HS-5 (cell line): ENCODE measurements at places on chromosomes 13 and 19.

DNA sequence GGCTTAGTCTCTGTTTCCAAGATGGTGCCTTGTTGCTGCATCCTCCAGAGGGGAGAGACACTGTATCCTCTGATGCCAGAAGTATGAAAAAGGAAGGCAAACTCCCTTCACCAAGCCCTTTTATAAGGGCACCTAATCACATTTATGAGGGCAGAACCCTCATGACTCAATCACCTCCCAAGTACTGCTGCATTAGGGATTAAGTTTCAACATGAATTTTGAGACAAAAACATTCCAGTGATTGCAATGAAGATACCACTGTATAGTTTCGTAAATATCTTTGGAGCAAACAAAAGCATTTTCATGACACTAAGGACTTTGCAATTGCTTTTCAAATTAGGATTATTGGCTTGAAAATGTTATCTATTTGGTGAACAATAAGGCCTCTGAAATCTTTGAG, 63.8 kb downstream of the RNF17 start:
- DNase-seq: no peak

DNA sequence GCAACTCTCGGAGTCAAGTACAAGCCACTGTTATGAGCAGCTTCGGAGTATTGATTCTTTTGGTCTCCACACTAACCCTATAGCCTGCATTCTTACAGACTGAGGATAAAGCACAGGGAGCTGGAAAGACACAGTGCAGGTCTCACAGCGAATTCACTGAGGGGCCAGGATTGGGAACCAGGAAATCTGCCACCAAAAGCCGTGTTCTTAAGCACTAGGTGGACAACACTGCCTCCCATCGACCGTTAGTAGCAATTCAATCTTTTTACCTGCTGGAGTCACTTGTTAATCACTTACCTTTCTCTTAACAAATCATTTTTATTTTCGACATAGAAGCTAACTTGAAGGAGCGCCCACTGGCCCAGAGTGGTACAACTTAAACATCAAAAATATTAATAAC, 6.3 kb downstream of the PMIS2 start:
- DNase-seq: no peak

GRCh38 chr13:39602614-39603366, at the start of gene LHFPL6:
Gene LHFPL6 (minus strand): TSS chr13:39603193.
- DNase-seq: no peak

- DNase-seq: no peak
Measured at GRCh38 chr19:48477698-48478338, 8.6 kb downstream of the CYTH2 start.

DNA sequence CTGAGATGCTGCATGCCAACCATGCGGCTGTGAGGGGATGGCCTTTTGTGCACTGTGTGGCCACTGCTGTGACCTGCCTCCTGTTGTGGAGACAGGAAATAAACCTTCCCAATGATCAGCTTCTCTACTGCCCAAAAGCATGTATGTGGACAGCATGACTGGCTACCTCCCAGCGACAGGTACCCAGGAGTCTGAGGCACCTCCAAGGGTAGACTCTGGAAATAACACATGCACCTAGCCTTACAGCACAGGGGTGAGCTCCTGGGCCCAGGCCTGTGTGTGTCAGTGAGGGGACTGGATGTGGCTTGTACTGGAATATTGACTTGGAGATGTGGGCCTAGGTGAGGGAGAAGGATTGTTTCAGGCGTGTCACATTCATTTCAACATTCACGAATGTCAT, 7.6 kb upstream of the GPI start:
- no peak for DNase-seq

- no peak for DNase-seq
Measured at GRCh38 chr13:75357576-75358289, 124.2 kb downstream of the TBC1D4 start.

DNA sequence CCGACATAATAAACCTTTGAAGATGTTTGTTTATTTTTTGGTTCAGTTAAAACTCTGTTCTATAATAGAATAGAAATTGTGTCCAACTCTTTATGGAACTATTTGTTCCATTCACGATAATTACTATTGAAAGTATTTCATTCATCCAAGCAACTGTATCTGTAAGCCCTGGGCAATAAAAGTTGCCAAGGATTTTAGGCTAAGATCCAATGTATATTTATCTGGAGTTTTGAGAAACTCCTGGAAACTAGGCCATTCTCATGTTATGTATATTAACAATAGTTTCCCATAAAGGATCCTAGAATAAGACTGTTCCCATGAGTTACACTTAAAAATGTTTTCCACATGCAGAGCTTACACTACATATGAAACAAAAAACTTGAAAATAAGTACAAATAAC, 261.6 kb downstream of the SLITRK6 start:
- DNase-seq: no peak

GRCh38 chr19:49887665-49888509, 8.8 kb downstream of the IL4I1 start:
- no peak for DNase-seq

- no peak for DNase-seq
Measured at GRCh38 chr13:78524936-78525335, 78.4 kb downstream of the POU4F1 start.

DNA sequence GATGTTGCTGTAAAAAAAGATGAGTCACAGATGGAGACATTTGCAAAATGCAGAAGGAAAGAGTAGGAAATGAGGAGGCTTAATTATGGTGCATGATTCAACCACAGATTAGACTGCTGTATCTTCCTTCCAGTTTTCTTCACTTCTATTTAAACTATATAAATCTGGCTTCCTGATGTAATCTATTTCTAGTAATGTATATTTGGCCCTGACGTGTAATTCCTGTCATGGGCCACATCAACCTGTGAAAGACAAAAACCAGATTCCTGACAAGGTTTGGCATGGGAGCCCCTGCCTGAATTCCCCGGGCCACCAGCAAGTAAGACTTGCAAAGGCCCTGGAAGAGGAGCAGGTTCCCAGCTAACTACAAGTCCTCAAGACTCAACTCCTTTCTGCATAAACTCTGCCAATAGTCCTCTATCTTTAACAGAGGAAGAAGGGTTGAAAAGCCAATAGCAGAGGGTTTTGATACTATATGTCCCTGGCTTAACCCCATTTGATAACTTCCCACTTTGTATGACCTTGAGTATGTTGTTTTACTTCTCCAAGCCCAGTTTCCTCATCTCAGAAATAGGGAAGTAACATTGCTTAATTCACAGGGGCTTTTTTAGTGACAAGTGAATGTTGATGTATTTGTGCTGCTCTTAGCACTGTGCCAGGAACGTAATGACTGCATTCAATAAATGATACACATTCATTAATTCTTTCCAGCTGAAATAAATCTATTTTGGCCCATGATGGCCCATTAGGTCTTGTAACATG, 172.7 kb downstream of the SPRY2 start:
- DNase-seq: no peak

- DNase-seq: no peak
Measured at GRCh38 chr13:99435998-99436397, 65.3 kb upstream of the TM9SF2 start.

DNA sequence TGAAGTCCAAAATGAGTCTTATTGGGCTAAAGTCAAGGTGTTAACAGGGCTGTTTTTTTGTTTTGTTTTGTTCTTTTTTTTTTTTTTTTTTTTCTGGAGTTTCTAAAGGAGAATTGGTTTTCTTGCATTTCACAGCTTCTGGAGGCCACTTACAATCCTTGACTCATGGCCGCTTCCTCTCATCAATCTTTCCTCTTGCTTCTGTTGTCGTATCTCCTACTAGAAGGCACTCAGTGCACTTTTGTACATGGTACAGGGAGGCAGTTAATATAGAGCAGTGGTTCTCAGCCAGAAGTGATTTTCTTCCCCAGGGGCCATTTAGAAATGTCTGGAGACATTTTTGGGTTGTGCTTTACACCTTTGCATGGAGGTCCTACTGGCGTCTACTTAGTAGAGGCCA, 546.6 kb downstream of the DCT start:
- no peak for DNase-seq
